ENCODE measurements at places on chromosomes 6 and 20.

GRCh38 chr6:161076181-161076677 lies 84.7 kb downstream of the MAP3K4 start:
- no peak overlapping the region for H3K27ac ChIP-seq
- no peak for DNase-seq
- H3K4me3 ChIP-seq = no peak overlapping the region
- H3K36me3 ChIP-seq = peaks cover 5% of the 10 kb centered on the region

DNA sequence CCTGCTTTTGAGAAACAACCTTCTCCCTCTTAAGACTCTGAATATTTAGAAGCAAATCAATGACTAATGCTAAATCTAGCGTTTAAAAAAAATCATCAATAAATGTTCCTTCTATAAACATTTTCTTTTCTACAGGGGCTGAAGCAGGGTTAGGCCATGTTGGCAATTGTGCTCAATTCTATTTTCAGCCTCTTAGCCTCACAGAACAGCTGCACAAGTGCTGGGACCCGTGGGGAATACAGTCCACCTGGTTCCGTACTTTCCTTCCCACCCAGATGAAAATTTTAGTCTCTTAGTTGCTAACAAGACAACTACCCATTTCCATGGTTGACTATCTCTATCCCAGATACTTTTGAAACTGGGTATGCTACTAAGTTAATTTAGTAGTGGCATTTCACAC lies 138.6 kb downstream of the RPS12 start:
- H3K4me3 ChIP-seq = no peak overlapping the region
- no peaks in the 10 kb centered on the region for H3K36me3 ChIP-seq
- H3K4me1 ChIP-seq = no peaks in the 10 kb centered on the region
- no peak overlapping the region for H3K27ac ChIP-seq
- no peaks in the 10 kb centered on the region for H3K27me3 ChIP-seq

- DNase-seq = peak; percentile 18
- H3K27ac ChIP-seq = peak overlapping the region; percentile 96
- H3K4me1 ChIP-seq = peaks cover 100% of the 10 kb centered on the region
These were observed 16.4 kb downstream of the ZNF831 start for GRCh38 chr20:59179988-59180387.

DNA sequence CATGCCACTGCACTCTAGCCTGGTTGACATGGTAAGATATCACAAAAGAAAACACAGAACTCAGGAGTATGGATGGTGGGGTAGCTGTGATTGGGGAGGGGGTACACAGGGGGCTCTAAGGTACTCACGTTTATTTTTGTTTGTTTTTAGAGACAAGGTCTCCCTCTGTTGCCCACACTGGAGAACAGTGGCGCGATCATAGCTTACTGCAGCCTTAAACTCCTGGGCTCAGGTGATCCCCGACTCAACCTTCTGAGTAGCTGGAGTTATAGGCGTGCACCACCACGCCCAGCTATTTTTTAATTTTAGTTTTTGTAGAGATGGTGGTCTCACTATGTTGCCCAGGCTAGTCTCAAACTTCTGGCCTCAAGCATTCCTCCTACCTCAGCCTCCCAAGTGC lies 29.3 kb downstream of the BCL2L1 start:
- peaks cover 4% of the 10 kb centered on the region for H3K36me3 ChIP-seq
- peak overlapping the region; percentile 94 for H3K27ac ChIP-seq
- no peak for DNase-seq
- no peaks in the 10 kb centered on the region for H3K27me3 ChIP-seq
- peaks cover 90% of the 10 kb centered on the region for H3K4me1 ChIP-seq
- no peak overlapping the region for H3K4me3 ChIP-seq

- DNase-seq = no peak
- peaks cover 2% of the 10 kb centered on the region for H3K36me3 ChIP-seq
- H3K4me1 ChIP-seq = peaks cover 13% of the 10 kb centered on the region
- H3K27ac ChIP-seq = no peak overlapping the region
- peaks cover 11% of the 10 kb centered on the region for H3K27me3 ChIP-seq
These were observed 2.3 kb upstream of the BMP6 start for GRCh38 chr6:7723554-7723953.

GRCh38 chr20:56506103-56506502 lies 18.4 kb upstream of the FAM209A start:
- H3K36me3 ChIP-seq = peaks cover 4% of the 10 kb centered on the region
- H3K27ac ChIP-seq = no peak overlapping the region
- H3K4me3 ChIP-seq = no peak overlapping the region
- DNase-seq = no peak
- peaks cover 31% of the 10 kb centered on the region for H3K4me1 ChIP-seq

Data from immature natural killer cell (primary cell).